Activated CD4-positive, alpha-beta T cell treated with anti-CD3 and anti-CD28 coated beads for 48 hours (primary cell): ENCODE measurements at places on chromosomes 7 and 10.
A peak's percentile ranks its signal among the peaks of the same experiment; 100 is the strongest.

DNA sequence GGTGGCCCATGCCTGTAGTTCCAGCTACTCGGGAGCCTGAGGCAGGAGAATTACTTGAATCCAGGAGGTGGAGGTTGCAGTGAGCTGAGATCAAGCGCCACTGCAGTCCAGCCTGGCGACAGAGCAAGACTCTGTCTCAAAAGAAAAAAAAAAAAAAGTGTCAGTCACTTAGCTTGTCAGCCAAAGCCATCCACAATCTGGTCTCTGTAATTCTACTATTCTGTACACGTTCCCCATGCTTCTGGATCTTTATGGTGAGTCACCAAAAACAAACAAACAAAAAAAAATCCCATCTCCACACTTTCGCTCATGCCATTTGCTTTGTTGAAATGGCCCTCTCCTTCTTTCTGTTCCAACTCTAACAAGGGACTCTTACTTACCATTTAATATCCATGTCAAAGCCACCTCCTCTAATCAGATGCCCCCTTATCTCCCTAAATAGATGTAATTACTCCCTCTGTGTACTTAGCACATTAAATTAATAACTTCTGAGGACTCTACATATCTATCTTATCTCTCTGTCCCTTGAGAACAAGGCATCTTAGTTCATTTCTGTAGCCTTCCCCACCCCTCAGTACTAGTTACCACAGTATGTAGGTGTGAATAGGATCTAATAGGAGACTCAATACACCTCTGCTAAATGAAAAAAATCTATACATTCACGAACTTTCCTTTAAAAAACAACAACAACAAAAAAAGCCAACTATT is 128.4 kb downstream of the ELMO1 start:
- DNase-seq, result no peak

DNA sequence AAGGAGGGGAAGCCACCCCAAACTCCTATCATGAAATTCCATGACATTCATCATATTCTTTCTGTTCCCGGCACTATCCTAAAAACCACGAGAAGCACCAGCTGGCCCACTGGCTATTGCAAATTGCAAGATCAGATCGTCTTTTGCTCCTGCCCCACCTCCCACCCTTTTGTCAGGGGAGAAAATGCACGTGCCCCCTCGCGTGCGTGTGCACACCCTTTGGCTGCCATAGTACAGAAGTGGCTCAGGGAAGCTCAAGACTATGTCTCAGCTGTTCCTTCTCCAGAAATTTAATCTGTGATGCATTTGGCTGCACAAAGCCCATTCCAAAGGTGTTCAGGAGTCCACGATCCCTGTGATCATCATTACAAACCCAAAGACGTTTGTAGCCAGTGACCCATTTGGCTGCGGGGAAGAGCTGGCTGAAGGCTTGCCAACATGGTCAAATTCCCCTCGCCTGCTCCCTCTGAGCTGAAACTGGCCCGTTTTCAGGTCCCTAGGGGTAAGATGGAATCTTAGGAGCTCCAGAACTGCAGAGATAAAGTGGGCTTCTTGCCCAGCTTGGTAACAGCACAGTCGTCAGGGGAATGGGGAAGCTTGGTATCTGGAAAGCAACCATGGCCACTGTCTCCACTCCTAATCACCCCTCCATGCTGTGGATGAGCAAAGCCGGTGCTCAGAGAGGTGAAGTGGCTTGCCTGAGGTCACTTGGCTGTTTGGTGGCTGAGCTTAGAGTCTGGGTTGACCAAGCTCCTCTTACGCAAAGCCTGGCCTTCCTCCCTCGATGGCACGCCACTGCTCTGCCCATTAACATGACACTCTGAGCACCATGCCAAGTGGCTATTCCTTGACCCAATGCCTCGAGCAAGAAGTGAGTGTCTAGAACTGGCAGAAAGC is 155.4 kb downstream of the NEURL1 start:
- no peak for DNase-seq

DNA sequence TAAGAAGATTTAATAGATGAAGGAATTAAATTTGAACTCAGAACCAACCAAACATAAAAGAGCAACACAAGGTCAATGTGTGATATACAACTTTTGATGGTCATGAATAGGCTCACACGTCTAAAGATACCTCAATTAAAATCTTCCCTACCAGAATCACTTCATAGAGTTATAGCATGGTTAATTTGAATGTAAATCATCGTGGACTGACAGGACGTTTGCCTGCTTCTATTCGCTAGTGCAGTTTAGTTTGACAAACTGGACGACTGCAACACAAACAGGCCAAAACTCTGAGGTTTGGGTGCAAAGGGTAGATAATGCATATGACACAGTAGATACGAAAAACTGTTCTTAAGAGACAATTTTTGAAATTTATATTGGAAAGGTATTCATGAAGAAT is 32.5 kb upstream of the CNTNAP2 start:
- no peak for DNase-seq

GRCh38 chr7:15885678-15886077 is 199.2 kb upstream of the MEOX2 start:
- DNase-seq, result no peak

GRCh38 chr10:80104066-80104926 is 25.8 kb downstream of the TMEM254 start:
- no peak for DNase-seq

DNA sequence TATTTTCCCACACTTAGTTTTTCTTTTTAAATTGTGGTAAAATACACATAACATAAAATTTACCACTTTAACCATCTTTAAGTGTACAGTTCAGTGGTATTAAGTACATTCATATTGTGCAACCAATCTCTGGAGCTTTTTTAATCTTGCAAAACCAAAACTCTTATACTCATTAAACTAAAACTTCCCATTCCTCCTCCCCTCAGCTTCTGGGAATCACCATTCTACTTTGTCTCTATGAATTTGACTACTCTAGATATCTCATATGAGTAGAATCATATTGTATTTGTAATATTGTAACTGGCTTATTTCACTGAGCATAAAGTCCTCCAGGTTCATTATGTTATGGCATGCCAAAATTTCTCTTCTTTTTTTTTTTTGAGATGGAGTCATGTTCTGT is 86.4 kb upstream of the JAZF1 start:
- no peak for DNase-seq

DNA sequence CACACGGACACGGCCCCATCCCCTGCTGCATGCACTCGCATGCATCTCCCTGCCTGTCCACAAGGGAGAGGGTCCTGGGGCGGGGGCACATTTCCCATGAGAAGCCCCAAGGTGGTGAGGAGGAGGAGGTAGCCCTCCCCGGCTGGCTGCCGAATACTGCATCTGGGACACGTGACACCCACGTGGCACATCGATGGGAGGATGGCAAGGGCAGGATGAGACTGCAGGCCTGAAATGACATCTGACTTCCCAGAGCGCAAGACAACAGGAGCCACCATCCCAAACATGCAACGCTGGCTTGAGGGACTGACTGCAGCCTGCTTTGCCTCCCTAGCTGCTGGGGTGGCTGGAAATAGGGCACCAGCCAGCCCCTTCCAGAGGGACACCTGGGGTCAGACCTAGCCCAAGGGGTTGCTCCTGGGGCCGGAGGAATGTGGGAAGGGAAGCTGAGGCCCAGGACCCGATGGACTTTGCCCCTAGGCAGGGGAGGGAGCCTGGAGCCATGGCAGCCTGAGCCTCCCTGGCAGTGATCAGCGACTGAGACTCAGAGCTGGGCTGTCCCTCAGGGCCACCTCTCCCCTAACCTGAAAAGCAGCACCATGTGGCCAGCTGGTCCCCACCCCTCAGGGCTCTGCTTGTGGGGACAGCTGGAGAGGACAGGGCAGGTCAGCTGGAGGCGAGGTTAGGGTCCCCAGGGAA is 16.1 kb downstream of the BUD23 start:
- no peak for DNase-seq

GRCh38 chr10:2476812-2477553 is 590.4 kb upstream of the PFKP start:
- DNase-seq, result no peak

DNA sequence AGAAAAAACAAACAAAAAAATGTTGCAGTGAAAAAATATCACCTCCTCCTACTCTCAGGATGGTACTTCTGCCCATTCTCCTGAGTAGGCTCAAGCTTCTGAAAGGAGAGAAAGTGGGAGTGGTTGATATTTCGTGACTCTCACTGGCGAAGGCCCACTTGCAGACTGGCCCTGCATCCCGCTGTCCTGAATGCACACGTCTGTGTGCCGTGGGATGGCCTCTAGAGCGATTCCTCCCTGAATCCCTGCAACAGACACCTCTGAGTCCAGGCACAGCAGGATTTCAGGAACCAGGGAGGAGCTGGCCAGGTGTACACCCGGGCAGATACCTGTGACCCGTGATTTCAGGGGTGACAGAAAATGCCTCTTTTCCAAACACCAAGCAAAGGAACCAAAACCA is 319.2 kb downstream of the DPP6 start:
- DNase-seq, result no peak

DNA sequence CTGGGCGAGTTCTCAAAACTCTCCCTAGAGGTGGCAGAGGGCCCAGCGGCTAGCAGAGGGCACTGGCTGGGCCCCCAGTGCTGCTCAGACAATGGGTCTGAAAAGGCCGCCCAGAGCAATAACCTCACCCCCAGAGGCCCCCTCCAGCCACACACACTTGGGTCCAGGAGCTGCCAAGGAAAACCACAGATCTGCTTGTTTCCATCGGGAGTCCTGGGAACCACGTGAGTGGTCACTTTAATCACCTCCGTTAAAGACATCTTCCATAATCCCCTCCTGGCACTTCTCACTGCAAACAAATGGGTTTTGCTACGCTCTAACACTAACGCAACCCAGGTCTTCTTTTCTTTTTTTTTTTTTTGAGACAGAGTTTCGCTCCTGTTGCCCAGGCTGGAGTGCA is 30.0 kb downstream of the NUDT1 start:
- DNase-seq, result no peak

GRCh38 chr10:99520040-99520846 is 12.5 kb upstream of the NKX2-3 start:
- DNase-seq, result no peak

DNA sequence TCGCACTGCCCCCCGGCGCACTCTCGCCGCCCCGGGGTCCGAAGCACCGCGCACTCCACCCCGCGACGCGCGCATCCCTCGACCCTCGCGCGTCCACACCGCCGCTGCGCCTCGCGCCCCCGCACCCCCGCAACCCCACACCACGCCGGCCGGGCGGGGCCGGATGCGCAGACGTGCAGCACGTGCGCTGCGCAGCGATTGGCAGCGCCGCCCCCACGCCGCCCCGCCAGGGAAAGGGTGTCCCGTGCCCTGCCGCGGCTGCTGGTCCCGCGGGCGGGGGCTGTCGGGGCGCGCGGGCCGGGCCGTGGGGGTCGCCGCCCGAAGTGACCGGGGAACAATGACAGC is 53.7 kb upstream of the KDM7A start:
- peak; percentile 88 for DNase-seq

- no peak for DNase-seq
These were observed 164.9 kb downstream of the ELMO1 start for GRCh38 chr7:37283716-37284115.

- no peak for DNase-seq
These were observed 209.6 kb downstream of the CCSER2 start for GRCh38 chr10:84538036-84538435.

DNA sequence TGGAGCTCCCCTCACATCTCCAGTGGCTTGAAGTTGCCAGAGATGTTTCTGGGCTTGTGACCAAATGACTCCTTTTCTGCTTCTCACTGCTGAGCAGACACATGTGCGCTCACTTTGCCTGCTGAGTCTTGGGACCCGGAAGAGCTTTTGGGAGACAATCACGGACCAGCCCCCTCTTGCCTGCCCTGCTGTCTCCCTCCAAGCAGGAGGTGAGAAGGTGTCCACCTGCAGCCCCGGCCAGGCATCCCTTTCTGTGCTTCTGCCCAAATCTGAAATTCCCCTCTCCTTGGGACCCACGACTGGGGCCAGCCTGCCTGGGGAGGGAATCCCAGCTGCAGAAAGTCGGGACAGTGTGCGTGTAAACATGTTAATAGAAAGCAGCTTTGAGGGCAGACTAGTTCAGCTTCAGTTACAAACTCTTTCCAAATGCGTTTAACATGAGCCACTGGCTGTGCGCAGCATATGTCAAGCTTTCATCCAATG is 31.7 kb downstream of the HTRA1 start:
- no peak for DNase-seq

DNA sequence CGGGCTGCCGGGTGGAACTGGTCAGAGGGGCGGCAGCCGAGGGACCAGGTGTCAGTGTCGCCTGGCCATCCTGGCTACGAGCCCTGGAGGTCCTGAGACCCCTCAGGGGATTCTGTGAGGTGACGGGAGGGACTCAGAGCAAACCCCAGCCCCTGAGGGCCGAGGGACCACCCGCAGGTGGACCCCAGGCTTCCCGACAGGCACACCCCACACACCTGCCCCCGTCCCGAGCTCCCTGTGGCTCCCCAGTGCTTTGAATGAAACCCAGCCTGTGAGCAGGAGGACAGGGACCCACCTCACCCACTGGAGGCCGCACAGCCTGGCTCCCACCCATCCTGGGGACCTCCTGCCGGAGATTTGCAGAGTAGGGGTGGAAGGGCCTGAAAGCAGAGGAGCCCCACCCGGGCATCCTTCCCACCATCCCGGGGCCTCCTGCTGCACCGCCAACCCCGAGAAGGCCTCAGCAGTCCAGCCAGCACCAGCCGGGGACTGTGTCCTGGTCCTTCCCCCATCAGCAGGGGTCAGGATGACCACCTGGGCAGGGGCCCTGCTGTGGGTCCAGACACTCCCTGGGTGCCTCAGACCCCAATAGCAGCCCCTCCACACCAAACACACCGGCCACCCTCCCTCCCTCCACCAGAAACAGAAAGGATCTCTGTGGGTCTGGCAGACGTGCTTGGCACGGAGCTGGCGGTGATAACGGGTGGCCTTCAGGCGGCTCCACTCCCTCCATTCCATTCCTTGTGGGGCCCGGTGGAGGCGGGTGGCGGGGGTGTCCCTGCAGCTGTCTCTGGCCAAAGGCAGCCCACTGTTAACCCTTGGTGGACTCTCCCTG is 13.9 kb downstream of the VENTX start:
- DNase-seq, result no peak

GRCh38 chr7:52119537-52119936 is 802.9 kb upstream of the COBL start:
- no peak for DNase-seq

DNA sequence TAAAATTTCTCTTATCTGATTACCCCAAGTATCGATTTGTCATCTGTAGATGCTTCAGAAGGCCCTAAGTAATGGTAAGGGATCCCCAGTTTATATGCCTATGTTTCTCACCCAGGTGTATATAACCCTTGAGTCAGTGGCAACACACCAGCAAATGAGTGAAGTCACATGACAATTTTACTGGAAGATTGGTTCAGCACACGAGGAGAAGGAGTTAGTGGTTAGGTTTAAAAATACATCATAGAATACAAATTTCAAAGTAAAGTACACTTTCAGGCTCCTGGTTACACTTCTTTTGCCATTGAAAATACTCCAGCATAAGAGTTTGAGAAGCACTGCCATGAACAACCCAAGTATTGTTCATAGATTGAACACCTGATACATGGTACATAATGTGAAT is 29.7 kb upstream of the CAPZA2 start:
- no peak for DNase-seq

DNA sequence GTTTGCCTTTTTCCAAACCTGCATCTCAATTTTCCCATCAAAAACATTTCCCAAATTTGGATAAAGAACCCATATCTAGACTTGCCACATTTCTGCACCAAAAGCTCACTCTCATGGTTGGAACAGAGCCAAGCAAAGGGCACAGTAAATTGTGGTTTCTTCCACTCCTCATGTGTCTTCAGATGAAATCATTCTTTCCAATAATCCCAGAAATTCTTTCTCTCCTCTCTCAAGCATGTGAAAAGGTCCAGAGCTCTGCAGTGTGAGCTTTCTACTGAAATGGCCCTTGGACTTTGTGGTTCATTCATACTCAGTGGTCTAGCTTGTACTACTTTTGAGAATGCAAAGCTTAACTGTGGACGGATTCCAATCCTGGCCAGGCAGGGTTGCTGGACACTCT is 19.8 kb downstream of the PRSS2 start:
- no peak for DNase-seq

GRCh38 chr10:88032566-88032965 is 169.1 kb downstream of the PTEN start:
- no peak for DNase-seq
